ENCODE measurements at places on chromosomes 12 and 14.

DNA sequence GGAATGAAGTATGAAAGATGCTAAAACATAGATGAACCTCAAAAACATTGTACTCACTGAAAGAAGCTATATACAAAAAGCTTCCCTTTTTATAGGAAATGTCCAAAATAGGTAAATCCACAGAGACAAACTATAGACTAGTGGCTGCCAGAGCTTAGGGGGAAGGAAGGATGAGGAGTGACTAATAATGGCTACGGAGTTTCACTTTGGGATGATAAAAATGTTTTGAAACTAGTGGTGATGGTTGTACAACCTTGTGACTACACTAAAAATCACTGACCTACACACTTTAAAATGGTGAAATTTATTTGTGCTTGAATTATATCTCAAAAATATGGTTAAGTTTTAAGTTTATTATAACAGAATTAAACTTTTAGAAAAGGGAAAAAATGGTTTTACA lies 37.1 kb upstream of the AMN1 start:
- DNase-seq: no peak

DNA sequence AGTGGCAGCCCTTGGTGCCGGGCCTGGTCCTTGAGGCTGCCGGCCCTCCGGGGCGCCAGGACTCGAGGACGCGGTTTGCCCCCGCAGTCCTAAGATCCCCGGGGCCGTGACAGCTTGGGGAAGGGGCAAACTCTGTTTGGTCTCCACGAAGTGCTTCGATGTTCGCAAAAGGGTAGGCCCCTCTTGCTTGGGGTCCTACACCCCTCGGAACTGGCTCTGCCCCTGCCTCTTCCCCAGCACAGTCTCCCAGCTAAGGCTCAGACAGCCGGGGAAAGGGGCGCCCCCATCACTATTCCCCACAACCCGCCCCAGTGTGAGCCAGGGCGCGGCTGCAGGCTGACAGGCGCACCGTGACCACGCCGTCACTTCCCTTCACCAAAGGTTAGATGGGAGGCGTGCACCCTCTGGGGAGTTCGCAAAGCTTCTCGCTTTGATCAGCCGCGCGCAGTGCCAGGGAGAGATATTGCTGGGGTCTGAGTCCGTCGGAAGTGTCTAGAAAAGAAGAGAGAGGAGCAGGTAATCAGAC lies 7.2 kb upstream of the OTX2 start:
- DNase-seq: no peak

- DNase-seq: no peak
Measured at GRCh38 chr14:54654605-54655004, 87.7 kb downstream of the SAMD4A start.

- DNase-seq: no peak
Measured at GRCh38 chr14:91337699-91338335, 79.8 kb downstream of the CCDC88C start.

GRCh38 chr14:105944632-105945610 lies 418.5 kb downstream of the TMEM121 start:
- DNase-seq: peak; percentile 80

- DNase-seq: no peak
Measured at GRCh38 chr12:38124247-38125012, 192.1 kb upstream of the ALG10B start.

- DNase-seq: no peak
Measured at GRCh38 chr12:94299846-94300245, 151.5 kb downstream of the PLXNC1 start.

- DNase-seq: no peak
Measured at GRCh38 chr14:49930720-49931119, 37.8 kb downstream of the ARF6 start.

DNA sequence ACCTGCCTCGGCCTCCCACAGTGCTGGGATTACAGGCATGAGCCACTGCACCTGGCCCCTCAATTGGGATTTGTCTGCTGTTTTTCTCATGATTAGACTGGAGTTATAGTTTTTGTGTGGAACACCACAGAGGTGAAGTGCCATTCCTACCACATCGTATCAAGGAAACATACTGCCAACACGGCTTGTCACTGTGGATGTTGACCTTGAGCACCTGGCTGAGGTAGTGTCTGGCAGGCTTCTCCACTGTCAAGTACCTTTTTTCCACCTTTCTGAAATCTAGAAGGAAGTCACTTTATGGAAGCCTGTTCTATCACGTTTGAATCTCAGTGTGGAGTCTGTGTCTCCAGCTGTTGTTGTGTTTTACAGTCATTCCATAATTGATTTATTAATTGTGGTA lies 21.4 kb upstream of the SEL1L start:
- DNase-seq: no peak

DNA sequence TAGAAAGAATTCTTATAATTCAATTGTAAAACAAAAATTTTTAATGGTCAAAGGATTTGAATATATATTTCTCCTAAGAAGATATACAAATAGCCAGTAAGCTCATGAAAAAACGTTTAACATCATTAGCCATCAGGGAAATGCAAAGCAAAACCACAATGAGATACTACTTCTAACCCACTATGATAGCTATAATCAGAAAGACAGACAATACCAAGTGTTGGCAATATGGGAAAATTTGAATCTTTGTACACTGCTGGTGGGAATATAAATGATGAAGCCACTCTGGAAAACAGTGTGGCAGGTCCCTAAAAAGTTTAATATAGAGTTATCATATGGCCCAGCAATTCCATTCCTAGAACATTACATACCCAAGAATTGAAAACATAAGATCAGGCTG lies 25.4 kb downstream of the RALGAPA1 start:
- no peak for DNase-seq

DNA sequence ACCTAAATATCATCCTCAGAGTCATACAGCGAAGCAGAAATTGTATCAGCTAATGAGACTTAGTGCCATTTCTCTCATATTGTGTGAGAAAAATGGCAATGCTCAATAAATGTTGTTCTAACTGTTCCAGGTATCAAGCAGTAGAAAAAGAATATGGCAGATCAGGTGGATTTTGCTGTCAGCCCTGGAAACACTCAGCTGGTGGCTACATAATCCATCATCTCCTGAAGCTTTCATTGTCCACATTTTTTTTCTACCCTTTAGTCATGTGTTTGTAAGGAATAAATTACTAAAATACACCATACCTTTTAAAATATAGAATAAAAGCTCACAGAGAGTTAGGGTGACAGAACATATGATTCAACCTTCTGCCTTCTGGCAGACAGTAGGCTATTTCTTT lies 840.3 kb downstream of the DIO2 start:
- DNase-seq: no peak

GRCh38 chr12:131204416-131205274 lies 250.9 kb downstream of the ADGRD1 start:
- DNase-seq: no peak

GRCh38 chr14:74085047-74085637 lies 386 bp downstream of the LIN52 start:
- no peak for DNase-seq

- DNase-seq: no peak
Measured at GRCh38 chr12:107955966-107956643, 173.0 kb upstream of the WSCD2 start.

DNA sequence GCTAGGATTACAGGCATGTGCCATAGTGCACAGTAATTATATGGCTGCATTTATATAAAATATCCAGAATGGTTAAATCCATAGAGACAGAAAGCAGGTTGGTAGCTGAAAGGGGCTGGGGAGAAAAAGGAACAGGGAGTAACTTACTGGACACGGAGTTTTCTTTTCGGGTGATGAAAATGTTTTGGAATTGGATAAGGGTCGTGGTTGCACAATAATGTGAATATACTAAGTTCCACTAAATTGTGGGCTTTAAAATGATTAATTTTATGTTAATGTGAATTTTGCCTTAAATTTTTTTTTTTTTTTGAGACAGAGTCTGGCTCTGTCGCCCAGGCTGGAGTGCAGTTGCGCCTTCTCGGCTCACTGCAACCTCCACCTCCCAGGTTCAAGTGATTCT lies 70.1 kb upstream of the BDKRB2 start:
- no peak for DNase-seq

DNA sequence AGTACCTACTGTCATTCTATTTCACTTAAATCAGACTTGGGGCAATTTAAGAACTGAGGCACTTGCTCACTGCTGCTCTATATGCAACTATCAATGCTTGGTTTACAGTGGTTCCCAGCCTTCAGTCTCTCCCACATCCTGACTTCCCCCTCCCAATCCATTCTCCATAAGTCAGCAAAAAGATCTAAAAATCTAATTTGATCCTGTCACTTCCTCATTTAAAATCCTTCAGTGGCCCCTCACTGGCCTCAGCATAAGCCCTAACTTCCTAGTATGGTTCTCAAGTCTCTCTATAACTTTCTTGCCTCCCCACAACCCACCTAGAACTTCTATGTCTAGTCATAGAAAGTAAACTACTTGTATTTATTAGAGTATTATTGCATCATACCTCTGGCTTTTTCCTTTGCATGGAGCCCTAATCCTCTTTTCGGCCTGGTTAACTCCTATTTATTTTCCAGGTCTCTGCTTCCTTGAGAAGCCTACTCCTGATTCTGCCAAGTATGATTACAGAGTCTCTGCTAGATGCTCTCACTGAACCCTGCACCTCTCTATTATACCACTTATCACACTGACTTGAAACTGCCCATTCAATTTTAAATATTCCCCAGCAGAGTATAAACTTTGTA lies 130.6 kb downstream of the RALGAPA1 start:
- DNase-seq: no peak

- DNase-seq: peak; percentile 46
Measured at GRCh38 chr14:92514844-92515514, 1.4 kb downstream of the RIN3 start.

DNA sequence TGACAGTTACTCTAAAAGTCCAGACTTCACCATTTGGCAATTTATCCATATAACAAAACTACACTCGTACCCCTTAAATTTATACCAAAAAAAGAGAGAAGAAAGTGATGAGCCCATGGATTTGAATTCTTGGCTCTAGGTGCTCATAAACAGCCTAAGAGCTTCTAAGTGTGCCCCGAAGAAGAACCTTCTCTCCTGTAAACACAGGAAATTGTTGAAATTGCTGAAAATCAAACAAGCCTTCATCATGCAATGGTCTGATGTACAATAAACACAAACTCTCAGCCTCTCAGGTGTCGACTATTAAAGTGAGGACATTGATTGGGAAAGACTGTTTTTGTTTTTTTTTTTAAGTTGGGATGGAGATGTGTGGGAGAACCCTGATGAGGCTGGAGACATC lies 21.8 kb downstream of the PDE6H start:
- no peak for DNase-seq

GRCh38 chr14:67955261-67955660 lies 135.7 kb downstream of the RAD51B start:
- no peak for DNase-seq

- DNase-seq: no peak
Measured at GRCh38 chr12:70724444-70724843, 87.2 kb upstream of the PTPRB start.

DNA sequence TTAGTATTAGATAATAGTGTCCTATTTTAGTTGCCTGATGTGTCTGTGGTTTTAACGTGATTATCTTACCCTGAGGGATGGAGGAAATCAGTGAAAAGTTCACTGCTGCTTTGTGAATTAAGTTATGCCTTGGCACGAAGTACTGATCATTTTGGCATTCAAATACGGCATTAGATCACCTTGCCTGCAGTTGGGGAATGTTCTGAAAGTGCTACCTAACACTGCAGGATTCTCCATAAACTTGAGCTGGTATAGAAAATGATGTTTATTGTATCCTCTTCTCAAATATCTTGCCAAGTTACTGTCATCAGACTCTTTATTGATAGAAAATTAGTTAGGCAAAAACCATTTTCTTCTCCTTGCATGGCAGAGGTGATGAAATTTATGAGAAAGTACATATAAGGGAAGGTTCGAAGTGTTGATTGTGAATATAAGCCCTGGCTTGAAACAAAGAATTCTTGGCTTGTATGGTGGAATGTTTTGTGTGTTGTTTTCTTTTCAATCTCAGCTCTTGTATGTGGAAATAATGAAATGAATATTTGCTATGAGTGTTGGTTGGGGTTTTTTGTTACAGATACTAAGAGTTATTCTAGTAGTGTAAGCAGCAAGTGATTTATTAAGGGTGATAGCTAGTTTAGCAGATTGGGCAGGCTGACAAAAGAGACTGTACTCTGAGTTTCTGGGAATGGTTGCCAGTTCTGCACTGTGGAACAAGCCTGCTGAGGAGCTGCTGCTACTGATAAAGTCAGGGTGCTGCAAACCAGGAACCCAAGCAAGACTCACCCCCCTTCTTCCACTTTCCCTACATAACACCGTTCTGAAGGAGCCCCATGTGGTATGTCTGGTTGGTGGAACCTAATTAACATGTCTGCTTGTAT lies 448.3 kb downstream of the PCNX1 start:
- no peak for DNase-seq

DNA sequence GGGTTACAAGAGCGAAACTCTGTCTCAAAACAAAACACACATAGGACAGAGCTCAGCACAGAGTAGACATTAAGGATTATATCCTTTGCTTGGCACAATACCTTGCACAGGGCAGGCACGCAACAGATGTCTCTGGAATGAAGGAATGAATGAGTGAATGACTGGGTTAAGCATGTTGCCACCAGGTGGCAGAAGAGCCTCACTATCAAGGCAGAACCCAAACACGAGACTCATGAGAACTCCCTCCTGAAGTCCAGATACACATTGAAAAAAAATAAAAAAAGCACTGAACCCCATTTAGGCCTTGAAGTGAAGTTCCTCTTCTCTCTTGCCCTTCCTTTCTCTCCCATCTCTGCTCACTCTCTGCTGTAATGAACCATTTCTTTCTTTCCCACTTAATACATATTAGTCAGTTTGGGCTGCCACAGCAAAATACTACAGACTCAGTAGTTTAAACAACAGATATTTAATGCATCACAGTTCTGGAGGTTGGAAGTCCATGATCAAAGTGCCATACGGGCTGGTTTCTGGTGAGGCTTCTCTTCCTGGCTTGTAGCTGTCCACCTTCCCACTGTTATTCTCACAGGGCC lies 26.6 kb upstream of the LTA4H start:
- peak; percentile 69 for DNase-seq

DNA sequence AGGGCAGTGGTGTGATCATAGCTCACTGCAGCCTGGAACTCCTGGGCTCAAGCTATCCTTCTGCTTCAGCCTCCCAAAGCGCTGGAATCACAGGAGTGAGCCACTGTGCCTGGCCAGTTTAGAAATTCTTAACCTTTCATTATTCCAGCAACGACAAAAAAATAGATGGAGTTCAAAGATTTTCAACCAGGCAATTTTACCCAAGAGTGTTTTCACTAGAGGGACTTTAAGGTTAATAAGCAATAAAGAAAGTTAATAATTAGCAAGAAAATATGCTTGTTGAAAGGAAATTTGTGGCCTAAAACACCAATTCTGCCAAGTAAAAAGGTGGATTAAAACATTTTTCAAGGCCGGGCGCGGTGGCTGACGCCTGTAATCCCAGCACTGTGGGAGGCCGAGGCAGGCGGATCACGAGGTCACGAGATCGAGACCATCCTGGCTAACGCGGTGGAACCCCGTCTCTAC lies 14.8 kb downstream of the CDKL1 start:
- no peak for DNase-seq

DNA sequence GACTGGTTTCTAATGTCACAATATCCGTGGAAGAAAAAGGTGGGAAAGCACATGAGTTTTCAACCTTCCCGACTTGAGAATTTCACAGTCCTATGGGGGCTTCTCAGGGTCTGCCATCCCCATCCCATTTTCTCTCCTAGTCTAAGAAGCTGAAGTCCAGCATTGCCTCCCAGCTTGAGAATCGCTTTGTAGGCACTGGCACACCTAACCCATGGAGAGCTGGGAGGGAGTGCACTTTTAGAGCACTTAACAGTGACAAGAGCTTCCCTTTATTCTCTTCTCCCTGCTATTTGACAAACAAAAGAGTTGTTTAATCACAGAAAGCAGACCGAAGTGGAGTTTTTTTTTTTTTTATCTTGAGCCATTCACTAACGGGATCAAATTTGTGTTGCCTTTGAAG lies 22.8 kb upstream of the SRRM4 start:
- DNase-seq: no peak

- no peak for DNase-seq
Measured at GRCh38 chr14:49451938-49452337, 134.2 kb downstream of the RPS29 start.

Measured in lower lobe of right lung (tissue), 2 donors.